ENCODE measurements at places on chromosomes 1 and 21.

- no peak for DNase-seq
Observed at GRCh38 chr1:19797827-19798226, 1.9 kb downstream of the TMCO4 start.

DNA sequence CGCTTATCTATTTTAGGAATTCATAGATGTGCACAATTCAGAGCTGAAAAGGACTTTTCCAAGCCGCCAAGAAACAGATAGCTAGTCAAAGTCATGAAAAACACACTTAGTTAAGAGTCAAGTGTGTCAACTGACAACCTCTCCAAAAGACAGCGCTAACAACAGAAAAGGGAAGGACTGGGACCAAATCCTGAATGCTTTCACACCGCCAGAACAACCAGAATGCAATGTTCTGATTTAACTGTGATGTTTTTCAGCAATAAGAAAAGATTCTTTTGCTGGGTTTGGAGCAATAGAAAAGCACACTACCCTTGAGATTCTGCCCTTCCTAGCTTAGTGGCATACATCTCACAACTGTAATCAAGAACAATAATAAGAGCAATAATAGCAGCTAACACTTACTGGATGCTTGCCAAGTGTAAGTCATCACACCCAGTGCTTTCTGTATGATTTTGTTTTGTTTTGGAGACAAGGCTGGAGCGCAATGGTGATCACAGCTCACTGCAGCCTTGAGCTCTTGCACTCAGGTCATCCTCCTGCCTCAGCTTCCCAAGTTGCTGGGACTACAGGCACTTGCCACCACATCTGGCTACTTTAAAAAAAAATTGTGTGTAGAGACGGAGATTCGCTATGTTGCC lies 33.9 kb upstream of the SDC3 start:
- DNase-seq = no peak

DNA sequence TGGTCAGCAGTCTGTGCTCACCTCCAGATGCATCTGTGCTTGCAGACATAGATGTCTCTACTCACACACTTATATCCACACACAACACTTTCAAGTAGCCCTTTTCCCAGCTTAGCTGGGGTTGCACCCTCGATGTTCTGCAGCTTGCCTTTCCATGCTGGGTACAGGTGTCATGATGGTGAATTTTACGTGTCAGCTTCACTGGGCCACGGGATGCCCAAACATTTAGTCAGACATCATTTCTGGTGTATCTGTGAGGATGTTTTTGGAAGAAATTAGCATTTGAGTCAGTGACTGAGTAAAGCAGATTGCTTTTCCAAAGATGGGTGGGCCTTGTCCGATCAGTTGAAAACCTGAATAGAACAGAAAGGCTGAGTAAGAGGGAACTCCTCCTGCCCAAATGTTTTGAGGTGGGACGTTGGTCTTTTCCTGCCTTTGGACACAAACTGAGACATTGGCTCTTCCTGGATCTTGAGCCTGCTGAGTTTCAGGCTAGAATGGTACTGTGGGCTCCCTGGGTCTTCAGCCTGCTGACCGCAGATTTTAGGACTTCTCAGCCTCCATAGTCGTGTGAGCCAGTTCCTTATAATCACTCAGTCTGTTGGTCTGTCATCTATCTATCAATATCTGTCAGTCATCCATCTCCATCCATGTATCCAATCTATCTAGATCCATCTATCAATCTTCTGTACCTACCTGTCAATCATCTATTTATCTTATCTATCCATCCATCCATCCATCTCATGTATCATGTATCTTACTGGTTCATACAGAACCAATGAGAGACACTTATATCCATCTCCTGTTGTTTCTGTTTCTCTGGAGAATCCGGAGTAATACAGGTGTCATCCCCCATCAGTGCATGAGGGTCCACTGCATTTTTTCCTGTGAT lies 12.7 kb upstream of the OBSCN start:
- DNase-seq = no peak

DNA sequence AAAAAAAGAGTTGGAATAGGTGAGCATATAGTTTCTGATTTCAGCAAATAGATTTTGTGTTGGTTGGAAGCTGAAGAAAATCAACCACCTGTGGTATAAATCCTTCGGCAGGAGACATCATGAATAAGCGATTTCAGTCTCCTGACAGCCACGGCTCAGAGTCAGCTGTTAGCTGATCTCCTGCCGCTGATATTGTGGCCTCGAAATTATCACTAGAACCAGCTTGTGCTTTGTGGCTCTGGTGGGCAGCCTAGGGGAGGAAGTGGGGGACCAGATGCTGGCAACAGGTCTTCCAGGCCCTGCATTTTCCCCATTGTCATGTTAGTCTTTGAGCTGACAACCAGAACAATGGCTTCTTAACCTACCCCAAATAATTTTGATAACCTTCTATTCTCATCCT lies 842 bp upstream of the GCSAML start:
- DNase-seq = peak; percentile 28

DNA sequence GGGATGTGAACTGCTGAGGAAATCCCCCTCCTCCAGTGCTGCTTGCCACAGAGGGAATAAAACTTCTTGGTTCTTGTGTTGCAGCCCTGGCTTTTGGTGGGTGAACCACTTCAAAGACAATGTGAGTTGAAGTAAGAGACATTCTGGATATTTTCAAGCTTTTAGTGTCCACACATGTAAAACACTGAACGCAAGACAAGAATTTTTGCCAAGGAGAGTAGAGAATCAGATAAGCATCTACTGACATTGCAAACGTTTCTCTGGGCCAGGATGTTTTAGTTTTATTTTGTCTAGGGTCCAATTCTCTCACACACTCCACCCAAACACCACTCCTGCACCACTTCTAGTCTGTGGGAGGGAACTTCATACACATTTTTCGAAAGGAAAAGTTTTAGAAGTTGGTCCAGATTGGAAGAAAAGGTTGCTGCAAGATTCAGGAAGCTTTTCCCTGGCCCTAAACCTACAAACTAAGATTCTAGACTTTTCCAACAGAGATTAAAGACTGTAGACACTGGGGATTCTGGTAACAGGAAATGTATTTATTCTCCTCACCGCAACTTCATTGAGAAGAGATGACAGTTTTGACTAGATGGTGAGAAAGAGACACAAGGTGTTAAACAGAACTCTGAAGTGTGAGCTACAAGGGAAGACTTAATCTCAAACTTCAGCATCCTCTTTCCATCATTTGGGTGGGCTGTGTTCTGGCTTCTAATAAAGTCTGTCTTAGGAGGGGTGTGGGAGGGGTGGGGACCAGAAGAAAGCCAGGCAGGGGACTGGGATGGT lies 16.1 kb downstream of the FASLG start:
- no peak for DNase-seq

All from CD4-positive, alpha-beta T cell treated with Interleukin-1 beta for 1 hour (primary cell).